ENCODE measurements at places on chromosomes 6 and 20.

DNA sequence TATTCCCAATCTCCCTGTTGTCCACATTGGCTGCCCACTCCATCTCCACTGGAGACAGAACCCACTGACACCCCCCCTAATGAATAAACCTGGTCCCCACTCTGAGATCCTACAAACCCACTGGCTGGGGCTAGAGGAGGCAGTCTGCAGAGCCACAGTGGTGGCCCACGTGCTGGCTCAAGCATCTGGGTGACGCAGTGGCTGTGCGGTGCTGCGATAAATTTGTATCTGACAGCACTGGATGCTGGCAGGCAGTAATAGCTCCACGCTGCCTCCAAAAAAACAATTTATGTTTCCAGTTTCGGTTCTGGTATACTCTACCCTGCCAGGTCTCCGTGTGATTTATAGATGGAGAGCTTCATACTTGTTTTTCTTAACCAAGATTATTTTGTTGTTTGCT is 87.1 kb upstream of the SYNDIG1 start:
- no peak for DNase-seq

GRCh38 chr20:38043512-38044300 is 10.2 kb downstream of the RPRD1B start:
- DNase-seq, result no peak

DNA sequence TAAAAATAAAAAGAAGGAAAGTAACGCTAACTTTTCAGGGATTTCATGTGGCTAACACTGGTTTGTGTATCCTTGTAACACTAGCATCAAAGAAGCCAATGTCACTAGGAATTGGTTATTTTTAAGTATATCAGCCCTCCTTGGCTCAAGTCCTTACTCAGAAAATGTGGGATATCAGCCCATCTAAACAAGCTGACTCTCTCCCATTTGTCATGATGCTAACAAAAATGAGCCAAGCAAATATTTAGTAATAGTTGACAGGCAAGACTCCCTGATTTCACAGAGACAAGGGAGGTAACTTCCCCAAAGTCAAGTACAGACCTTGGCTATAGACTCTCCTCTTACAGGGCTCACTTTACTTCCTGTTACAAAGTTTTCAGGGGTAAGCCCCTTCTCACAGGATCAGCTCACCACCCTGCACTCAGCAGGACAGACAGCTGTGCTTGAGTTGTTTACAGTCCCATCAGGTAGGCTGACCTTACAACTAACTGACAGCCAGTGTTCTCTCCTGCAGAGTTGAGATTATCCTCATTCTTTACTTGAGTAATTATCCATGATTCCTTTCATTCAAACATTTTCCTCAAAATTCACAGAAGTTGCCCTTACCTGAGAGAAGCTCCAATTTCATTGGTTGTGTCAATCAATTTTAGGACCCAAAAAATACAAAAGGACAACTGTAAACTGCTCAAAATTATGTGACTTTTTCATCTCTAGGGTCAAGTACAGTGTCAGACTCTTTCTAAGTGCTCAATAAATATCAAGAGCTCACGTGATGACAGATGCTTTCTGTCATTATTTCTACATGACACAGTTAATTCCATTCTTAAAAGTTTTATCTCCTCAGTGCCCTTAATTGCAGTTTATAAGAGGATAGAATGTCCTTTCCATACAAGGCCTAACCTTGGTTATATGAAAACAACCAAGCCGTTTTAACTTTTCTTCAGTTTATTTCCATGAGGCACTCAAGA is 38.1 kb upstream of the BMP5 start:
- DNase-seq, result no peak

DNA sequence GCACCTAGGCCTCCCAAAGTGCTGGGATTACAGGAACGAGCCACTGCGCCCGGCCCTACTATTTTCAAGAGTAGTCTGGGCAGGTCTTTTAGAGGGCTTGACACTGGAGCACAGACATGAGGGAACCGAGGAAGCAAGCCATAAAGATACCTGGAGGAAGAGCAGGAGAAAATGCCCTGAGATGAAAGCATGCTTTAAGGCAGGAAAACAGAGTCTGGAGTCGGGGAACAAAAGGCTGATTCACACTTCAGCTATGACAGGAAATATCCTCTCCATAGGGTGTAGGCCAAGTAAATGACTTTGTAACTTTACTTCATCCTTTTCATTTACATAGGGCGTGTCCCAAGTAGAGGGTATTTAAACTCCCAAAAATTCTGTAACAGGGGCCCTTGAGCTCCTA is 4.3 kb upstream of the SERINC3 start:
- DNase-seq, result no peak

DNA sequence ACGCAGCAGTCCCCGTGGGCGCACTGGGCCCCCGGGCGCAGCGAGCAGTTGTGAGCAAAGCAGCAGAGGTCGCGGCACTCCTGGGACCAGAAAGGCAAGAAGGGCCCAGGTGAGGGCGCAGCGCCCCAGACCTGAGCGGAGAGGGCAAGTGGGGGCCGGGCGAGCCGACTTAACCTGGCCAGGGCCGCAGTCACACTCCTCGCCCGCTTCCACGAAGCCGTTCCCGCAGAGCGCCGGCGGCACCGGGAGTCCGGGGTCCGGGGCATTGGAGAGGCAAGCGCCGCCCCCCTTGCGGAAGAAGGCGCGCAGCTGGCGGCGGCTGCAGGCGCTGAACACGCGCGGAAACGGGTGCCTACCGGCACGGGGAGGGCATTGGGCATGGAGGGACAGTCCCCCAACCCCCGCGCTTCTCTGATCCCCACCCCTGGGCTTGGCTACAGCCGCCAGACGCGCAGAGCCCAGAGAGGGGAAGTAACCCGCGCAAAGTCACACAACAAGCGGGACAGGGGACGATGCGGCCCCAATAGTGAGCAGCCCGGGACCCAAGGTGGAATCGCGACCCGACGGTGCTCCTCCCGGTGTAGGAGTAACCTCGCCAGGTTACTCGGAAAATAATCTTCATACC is 9.2 kb downstream of the ADAM33 start:
- no peak for DNase-seq

- no peak for DNase-seq
Measured at GRCh38 chr6:167674486-167674885, 152.2 kb upstream of the AFDN start.

GRCh38 chr6:36028088-36028876 is 674 bp downstream of the MAPK14 start:
- peak; percentile 12 for DNase-seq

DNA sequence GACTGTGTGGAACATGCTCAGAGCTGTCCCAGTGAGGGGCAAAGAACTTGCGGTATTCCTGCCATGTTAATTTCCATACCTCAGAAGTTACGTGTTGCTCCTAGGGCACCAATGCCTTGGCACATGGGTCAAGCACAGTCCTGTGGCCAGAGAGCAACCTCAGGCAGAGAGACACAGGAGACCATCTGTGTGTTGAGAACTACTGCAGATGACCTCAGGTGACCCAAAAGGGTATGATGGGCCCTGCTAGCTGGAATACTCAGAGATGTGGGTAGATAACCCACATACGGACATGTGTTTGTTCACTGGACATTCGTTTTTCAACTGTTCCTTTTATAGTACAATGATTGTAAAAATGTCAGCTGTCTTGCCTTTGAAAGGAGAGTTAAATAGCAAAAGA is 71.5 kb upstream of the BMP2 start:
- no peak for DNase-seq

- no peak for DNase-seq
Measured at GRCh38 chr20:6055161-6055783, 1.4 kb upstream of the LRRN4 start.

DNA sequence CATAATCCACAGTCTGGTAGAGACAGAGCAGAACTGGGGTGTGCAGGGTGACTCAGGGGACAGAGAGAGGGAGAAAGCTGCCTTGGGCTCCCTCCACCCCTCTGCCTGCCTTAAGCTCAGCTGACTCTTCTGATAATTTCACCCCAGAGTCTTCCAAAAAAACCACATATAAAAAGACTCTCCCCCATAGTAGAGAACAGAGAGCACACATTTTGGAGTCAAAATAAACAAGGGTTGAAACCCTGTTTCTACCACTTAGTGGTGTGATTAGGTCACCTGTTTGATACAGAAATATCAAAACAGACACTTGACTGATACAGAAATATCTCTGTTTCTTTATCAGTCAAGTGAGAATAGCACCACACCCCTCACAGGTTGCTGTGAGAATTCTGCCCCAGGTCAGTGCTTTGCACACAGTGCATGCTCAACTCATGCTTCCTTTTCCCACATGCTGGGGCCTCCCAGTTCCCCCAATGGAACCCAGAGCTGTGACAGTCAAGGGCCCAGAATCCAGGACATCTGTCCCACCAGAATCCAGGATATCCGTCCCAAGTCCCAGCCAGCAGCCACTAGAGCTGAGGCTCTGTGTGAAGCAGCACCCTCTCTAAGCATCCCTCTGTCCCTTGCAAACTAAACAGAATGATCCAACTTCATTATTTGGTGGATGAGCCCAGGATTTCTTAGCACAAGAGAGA is 1.2 kb downstream of the TREML2 start:
- DNase-seq, result no peak

DNA sequence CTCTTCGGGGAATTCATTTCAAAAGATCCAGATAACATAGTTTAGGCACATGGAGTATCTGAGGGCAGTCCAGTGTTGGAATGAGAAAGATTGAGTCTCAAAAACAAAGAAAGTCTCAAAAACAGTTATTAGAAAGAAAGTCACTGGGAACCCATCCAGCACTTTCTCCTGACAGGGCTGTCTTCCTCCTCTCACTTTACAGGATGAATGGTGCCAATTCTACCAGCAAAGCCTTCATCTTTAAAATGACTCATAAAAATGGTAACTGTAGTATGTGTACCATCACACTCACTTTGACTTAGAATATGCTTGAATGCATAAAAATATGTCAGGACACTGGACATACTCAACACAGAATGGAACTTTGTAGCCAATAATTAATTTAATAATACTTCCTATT is 71.3 kb downstream of the SLC22A3 start:
- DNase-seq, result no peak

- no peak for DNase-seq
Measured at GRCh38 chr6:35602133-35602946, 86.4 kb downstream of the FKBP5 start.

DNA sequence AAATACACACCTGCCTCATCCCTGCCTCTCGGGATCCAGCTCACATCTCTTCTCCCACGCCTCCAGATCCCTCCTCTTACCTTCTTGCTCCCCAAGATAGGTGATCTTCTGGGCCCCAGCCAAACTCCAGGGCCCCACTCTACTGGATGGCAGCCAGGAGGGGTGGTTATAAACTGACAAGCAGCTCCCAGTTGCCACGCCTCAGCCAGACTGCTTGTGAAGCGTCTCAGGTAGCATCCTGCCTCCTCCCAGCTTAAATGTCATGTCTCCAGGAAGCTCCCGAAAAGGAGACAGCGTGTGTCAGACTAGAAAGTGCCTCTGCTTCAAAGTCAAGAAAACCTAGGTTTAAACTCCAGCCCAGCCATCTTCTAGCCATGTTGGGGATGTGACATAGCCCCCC is 114.1 kb downstream of the LRFN2 start:
- no peak for DNase-seq

GRCh38 chr6:169568314-169569087 is 133.3 kb downstream of the WDR27 start:
- DNase-seq, result no peak

DNA sequence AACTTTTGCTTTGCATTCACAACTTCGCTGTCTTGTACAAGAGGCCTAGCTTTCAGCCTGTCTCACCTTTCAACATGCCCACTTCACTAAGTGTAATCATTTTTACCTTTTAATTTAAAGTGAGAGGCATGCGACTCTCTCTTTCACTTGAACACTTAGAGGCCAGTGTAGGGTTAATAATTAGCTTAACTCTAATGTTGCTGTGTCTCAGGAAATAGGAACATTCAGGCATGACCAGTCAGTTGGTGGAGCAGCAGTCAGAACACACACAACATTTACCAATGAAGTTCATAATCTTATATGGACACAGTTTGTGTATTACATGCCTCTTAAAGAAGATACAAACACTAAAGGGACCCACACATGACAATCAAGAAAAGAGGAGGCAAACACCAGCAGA is 47.6 kb downstream of the HTR1B start:
- DNase-seq, result no peak

DNA sequence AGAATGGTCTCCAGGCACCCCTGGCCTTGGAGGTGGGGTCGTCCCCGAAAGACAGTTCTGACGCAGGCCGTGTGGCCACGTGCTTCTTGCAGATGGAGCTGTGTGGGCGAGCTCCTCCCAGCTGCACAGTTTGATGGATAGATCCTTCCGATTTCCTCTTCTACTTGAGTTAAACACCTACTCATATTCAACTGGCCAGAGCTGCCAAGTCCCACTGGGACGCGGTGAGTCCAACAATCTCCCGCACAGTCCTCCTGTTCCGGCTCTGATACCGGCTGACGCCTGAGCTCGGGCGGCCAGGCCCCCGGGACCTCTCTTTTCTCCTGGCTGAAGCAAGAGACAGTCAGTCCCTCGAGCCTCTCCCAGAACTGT is 57.9 kb upstream of the DACT2 start:
- DNase-seq, result no peak

DNA sequence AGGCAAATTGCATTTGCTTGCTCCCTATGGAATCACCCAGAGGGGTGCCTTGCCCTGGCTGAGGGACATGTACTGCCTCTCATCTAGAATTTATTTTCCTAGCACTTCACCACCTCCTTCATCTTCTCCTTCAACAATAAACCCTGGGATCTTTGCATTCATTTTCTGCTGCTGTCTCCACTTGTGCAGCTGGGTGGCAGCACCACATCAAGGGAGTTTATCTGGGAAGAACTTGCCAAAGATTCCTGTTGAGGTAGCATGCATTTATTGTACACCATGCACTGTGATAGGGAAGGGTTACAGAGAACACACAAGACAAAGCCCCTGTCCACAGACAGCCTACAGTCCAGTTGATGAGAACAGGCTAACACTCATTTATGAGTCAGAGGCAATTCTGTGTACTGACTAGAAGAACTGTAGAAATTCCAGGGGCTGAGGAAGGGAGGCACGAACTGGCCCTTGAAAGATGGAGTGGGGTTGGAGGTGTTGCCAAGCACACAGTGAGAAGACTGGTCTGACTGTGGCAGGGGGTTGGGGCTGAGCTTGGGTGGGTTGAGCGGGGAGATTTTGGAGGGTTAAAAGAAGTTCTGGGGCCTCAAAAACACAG is 17.5 kb downstream of the C20orf173 start:
- DNase-seq, result no peak

- DNase-seq, result no peak
Measured at GRCh38 chr6:137950581-137950980, 83.5 kb downstream of the TNFAIP3 start.

- DNase-seq, result no peak
Measured at GRCh38 chr6:6008648-6009421, 2.1 kb upstream of the NRN1 start.

DNA sequence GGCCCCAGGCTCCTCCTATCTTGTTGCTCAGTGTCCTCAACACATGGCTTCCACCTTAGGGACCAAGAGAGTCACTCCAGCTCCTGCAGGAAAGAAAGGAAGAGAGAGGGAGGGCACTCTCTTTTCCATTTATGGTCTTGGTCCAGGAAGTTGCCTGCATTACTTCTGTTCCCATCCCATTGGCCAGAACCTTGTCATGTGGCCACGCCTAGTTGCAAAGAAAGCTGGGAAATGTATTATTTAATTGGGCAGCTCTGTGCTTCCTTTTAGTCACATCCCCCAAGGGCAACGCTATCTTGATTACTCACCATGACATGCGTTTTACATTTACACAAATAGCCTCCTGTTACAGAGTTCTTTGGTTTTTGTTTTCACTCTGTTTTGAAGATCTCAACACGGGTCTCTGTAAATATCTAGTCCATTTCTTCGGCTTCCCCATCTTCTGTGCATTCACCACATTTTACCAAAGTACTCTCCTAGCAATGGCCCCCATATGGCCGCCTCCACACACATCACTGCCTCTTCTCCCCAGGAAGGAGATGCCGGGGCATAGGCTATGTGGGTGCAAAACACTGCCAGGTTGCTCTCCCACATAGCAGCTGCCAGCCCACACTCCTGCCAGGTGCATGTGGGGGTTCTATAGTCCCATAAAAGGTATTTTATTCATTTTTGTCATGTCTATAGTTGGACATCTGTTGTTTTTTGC is 35.7 kb upstream of the ZMYND8 start:
- DNase-seq, result no peak
